Activated CD4-positive, alpha-beta T cell treated with anti-CD3 and anti-CD28 coated beads, Interleukin-2, amount 10 ng/mL, durations not matched to agents 7 days and 5 days (primary cell): ENCODE measurements at places on chromosomes 5 and 9. TPM values are rescaled to one million over a fixed set of nuclear protein-coding genes. Genes with fewer than 3 reads are reported as not detected.

The HAPLN1 gene
- not detected for total RNA-seq

The CFAP157 gene
- not detected for total RNA-seq

The TLE1 gene
- 0.75 TPM for total RNA-seq

The SPINK1 gene
- not detected for total RNA-seq

DNA sequence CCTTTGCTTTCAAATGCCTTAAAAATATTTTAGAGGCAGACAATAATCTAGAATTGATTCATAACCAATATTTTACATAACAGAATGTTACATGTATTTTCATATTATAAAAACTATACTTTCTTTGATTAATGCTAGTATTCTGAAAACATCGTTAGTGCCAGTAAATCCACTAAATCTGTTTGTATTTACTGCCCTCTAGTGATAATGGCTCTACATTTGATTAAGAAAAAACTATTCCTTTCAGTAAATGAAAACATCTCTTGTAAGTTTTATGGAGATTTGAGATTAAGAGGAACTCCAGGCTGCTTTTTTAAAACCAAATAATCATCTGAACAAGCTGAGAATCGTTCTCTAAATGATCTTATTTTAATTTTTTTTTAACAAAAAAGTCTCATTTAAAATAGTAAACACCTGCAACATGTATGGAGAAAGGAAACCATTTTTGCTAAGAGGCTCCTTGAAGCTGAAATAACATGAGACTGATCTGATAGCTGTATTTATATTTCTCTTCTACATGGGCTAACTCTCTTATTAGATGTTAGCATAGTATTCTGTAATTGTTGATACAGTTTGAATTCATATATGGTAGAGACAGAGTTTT lies 424.7 kb downstream of the RAB3C start:
- DNase-seq, result no peak
- peaks cover 70% of the 10 kb centered on the region for H3K4me1 ChIP-seq
- H3K27me3 ChIP-seq, result no peaks in the 10 kb centered on the region
- no peak overlapping the region for H3K4me3 ChIP-seq
- H3K27ac ChIP-seq, result no peak overlapping the region

DNA sequence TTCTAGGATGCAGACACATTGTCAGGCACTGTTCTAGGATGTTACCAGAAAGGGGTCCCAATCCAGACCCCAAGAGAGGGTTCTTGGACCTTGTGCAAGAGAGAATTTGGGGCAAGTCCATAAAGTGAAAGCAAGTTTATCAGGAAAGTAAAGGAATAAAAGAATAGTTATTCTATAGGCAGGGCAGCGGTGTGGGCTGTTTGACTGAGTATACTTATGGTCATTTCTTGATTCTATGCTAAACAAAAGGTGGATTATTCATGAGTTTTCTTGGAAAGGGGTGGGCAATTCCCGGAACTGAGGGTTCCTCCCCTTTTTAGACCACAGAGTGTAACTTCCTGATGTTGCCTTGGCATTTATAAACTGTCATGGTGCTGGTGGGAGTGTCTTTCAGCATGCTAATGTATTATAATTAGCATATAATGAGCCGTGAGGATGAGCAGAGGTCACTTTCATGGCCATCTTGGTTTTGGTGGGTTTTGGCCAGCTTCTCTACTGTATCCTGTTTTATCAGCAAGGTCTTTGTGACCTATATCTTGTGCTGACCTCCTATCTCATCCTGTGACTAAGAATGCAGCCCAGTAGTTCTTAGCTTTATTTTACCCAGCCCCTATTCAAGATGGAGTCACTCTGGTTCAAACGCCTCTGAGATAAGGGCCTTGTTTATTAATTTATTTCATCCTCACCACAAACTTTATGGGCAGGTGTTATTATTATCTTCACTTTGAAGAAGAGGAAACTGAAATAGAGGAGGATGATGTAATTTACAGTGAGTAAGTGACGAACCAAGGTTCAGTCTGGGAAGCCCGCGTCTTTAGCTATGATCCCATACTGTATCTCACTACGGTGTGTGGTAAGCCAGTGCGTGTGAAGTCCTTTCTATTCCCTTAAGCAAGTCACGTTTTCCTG lies 186.0 kb upstream of the KLF4 start:
- no peaks in the 10 kb centered on the region for H3K27me3 ChIP-seq
- no peak overlapping the region for H3K4me3 ChIP-seq
- no peaks in the 10 kb centered on the region for H3K36me3 ChIP-seq
- no peak for DNase-seq
- no peaks in the 10 kb centered on the region for H3K4me1 ChIP-seq

GRCh38 chr9:16318516-16319060 lies 551.9 kb downstream of the BNC2 start:
- no peak overlapping the region for H3K27ac ChIP-seq
- H3K27me3 ChIP-seq, result no peaks in the 10 kb centered on the region
- no peak overlapping the region for H3K4me3 ChIP-seq
- DNase-seq, result no peak
- no peaks in the 10 kb centered on the region for H3K4me1 ChIP-seq

DNA sequence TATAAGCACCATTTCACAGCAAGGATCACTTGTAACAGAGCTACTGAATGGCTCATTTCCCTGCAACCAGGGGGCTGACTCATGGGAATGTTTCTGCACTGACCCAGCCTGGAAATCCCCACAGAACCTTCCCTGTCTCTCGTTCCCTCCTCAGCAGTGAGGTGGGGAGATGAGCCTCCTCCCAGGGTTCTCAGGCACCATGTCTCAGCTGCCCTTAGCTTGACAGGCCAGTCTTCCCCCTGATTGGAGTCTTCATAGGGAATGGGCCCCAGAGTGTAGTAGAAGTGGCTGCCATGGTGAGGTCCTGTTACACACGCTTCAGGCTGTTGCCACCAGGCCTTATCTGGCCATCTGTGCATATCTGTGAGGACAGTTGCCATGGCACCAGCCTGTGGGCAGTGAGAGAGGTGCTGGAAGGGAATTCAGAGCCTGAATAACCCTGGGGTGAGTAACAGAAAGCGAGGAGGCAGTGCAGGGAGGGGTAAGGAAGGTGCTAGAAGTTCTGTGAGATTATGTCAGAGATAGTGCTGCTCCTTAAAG lies 324.4 kb downstream of the ENC1 start:
- no peaks in the 10 kb centered on the region for H3K4me1 ChIP-seq
- H3K4me3 ChIP-seq, result no peak overlapping the region
- peaks cover 12% of the 10 kb centered on the region for H3K27me3 ChIP-seq
- H3K27ac ChIP-seq, result no peak overlapping the region
